ENCODE measurements at places on chromosomes 7 and 10. TPM values are rescaled to one million over a fixed set of nuclear protein-coding genes. Genes with fewer than 3 reads are reported as not detected.

DNA sequence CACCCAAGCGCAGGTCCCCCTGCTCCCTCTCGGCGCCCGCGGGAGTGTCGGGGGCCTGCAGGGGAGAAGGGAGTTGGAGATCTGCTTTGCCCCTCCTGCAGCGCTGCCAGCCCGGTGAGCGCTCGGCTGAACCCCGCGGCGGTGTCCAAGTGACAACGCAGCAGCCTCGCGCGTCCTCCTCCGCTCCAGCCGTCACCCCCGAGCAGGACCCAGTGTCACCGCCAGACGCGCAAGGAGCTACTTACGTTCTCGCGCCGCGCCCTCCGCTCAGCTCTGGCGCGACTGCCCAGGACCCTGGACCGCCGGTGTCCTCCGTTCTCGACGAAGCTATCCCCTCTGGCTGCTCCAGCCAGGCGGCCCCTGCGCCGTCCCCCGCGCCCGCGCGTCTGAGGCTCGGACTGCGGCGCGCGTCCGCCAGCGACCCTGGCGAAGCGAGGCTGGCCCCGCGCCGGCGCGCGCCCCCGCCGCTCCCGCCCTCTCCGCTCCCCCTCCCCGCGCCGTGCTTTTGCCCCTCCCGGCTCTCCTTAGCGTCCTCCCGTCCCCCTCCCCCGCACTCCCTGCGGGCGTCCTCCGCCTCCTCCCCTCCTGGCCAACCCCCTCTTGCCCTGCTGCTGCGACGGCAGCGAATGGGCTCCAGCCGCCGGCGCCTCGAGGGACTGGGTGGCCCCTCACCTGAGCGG, at the start of gene NRCAM:
Gene NRCAM, minus strand, starts transcription at position 439 of the 680 bp plus-strand sequence. CDS start 216,372 bp downstream, outside the sequence.
- no peak within 1 kb of the TSS for H3K27ac ChIP-seq
- no peaks in the 10 kb centered on the region for H3K36me3 ChIP-seq
- H3K4me3 ChIP-seq = peak within 1 kb of the TSS; percentile 68
- peaks cover 58% of the 10 kb centered on the region for H3K27me3 ChIP-seq
- peaks cover 15% of the 10 kb centered on the region for H3K4me1 ChIP-seq
- peak; percentile 45 for DNase-seq

GRCh38 chr7:20798081-20798693, 11.5 kb upstream of the SP8 start:
- H3K27me3 ChIP-seq = peaks cover 53% of the 10 kb centered on the region
- peaks cover 2% of the 10 kb centered on the region for H3K36me3 ChIP-seq
- H3K4me1 ChIP-seq = peaks cover 14% of the 10 kb centered on the region
- no peak overlapping the region for H3K4me3 ChIP-seq

DNA sequence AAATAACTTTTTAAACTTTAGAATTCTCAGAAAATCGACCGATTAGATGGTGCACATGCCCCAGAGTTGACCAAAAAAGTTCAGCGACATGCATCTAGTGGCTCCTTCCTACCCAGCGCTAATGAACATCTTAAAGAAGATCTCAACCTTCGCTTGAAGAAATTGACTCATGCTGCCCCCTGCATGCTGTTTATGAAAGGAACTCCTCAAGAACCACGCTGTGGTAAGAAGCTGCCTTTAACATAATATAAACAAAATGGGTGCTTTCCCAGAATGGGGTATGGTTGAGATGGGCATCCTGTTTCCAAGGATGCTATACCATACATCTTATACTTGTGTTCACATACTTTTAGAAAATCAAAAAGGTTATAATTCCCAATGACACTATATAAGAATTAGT, 24.6 kb downstream of the GLRX3 start:
- H3K4me1 ChIP-seq = peaks cover 18% of the 10 kb centered on the region
- H3K27me3 ChIP-seq = no peaks in the 10 kb centered on the region
- peak; percentile 45 for DNase-seq
- H3K4me3 ChIP-seq = no peak overlapping the region
- no peak overlapping the region for H3K27ac ChIP-seq

DNA sequence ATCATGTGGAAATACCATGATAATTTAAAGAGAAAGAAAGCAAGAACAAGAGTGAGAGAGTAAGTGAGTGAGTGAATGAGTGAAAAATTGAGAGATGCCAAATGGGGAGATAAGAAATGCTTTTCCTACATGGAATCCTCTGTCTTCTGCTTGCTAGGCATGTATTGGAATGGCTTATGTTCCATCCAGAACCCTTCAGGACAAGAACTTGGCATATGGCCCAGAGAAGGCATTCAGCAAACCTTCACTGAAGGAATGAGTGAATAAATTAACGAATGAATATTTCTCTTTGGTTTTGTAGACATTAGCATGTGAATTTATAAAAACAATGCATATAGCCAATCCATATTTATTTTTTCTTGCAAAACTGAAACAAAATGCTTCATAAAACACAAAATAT, 162.2 kb downstream of the LRRTM3 start:
- H3K4me1 ChIP-seq = no peaks in the 10 kb centered on the region
- DNase-seq = no peak
- H3K27me3 ChIP-seq = no peaks in the 10 kb centered on the region
- no peaks in the 10 kb centered on the region for H3K36me3 ChIP-seq

UCN3 gene
- not detected for total RNA-seq

DNA sequence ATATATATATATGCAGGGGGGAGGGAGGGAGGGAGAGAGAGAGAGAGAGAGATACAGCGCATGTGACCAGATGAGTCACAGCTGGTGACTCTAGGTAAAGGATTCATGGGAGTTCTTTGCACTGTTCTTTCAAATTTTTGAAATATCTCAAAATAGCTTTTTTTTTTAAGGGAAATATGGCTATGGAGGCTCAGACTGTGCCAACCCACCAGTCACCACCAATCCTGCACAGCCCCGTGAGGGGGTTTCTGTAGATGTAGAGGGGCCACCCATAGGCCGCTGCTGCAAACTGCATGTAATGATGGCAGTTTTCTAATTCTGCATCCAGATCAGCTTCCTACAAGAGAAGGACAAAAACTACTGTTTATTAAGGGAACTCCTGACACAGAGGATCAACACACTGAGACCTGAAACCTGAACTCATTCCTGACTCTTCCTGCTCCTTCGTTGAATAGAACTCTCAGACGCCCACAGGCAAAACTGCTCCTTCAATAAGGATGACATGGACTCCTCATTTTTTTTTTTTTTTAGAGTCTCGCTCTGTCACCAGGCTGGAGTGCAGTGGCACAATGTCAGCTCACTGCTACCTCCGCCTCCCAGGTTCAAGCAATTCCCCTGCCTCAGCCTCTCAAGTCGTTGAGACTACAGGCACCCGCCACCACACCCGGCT, 17.3 kb downstream of the DAGLB start:
- no peak for DNase-seq
- peaks cover 1% of the 10 kb centered on the region for H3K4me1 ChIP-seq
- no peak overlapping the region for H3K27ac ChIP-seq
- H3K4me3 ChIP-seq = no peak overlapping the region
- H3K27me3 ChIP-seq = no peaks in the 10 kb centered on the region

OR2A1 gene
- total RNA-seq = not detected

CC2D2B gene
- total RNA-seq = 0.21 TPM

SLC13A4 gene
- total RNA-seq = not detected

GRCh38 chr7:15963206-15963605, 276.7 kb upstream of the MEOX2 start:
- H3K27ac ChIP-seq = no peak overlapping the region
- H3K36me3 ChIP-seq = no peaks in the 10 kb centered on the region
- H3K4me1 ChIP-seq = no peaks in the 10 kb centered on the region
- H3K27me3 ChIP-seq = no peaks in the 10 kb centered on the region

GRCh38 chr10:63262430-63263073, 129.4 kb downstream of the NRBF2 start:
- H3K4me3 ChIP-seq = peak overlapping the region; percentile 38
- peaks cover 49% of the 10 kb centered on the region for H3K4me1 ChIP-seq
- no peaks in the 10 kb centered on the region for H3K27me3 ChIP-seq
- DNase-seq = no peak

GRCh38 chr7:36366718-36367560, 22.7 kb upstream of the ANLN start:
- H3K36me3 ChIP-seq = no peaks in the 10 kb centered on the region
- H3K27me3 ChIP-seq = peaks cover 26% of the 10 kb centered on the region
- H3K27ac ChIP-seq = peak overlapping the region; percentile 37

GRCh38 chr10:637771-638195, 51.7 kb downstream of the DIP2C start:
- no peaks in the 10 kb centered on the region for H3K36me3 ChIP-seq
- no peak overlapping the region for H3K4me3 ChIP-seq
- no peak overlapping the region for H3K27ac ChIP-seq
- H3K27me3 ChIP-seq = peaks cover 19% of the 10 kb centered on the region

- H3K36me3 ChIP-seq = peaks cover 1% of the 10 kb centered on the region
- no peak overlapping the region for H3K4me3 ChIP-seq
- no peak for DNase-seq
- H3K27me3 ChIP-seq = no peaks in the 10 kb centered on the region
These were observed 144.0 kb upstream of the ASAH2 start for GRCh38 chr10:50395271-50395670.

DNA sequence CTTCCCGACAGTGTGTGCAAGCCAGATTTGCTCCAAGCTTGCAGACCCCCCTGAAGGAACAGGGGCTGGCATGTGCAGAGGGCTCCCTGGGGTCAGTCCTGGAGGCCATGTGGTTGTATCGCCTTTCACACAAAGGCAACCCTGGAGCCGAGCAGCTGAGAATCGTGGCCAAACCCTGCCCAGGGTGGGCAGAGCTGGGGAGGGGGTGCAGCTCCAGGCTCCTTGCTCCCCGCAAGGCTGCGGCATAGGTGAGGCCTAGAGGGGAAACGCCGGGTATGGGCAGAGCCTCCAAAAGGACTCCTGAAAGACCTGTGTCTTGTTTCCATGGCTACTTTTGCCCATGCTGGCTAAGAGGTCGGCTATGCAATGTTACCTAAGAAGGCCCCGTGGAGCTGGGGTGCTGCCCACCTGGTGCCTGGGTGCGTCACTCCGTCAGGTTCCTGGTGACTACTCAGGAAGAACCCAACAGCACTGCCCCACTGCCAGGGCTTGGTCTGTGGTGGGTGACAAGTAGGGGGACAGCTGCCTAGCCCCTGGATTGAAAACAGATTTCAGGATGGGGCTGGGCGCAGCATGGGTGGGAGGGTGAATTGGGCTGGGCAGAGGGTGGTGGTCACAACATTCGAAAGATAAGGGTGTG, 171.0 kb upstream of the SHH start:
- no peak overlapping the region for H3K27ac ChIP-seq
- H3K4me3 ChIP-seq = no peak overlapping the region

DNA sequence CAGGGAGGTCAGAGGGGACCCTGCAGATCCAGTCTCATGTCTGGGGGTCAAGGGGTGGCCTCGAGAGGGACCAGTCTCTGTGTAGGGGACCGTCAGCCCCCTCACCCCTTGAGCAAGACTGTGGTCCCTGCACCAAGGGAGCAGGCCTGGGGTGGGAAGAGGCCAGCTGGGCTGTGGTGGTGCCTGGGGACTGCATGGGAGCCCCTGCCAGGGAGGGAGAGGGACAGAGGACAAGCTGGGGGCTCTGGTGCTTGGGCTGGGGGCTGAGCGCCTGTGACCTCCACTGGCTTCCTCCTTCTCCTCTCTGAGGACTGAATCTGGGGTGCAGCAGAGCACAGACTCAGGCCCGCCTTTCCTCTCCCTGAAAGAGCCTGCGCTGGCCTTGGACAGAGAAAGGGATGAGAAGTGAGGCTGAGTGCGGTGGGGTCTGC, 771 bp upstream of the PILRB start:
- H3K36me3 ChIP-seq = peaks cover 60% of the 10 kb centered on the region
- H3K27me3 ChIP-seq = no peaks in the 10 kb centered on the region
- peaks cover 23% of the 10 kb centered on the region for H3K4me1 ChIP-seq
- H3K27ac ChIP-seq = peak overlapping the region; percentile 46
- DNase-seq = no peak

- H3K4me1 ChIP-seq = no peaks in the 10 kb centered on the region
- H3K27ac ChIP-seq = no peak overlapping the region
- no peaks in the 10 kb centered on the region for H3K36me3 ChIP-seq
- DNase-seq = no peak
- no peaks in the 10 kb centered on the region for H3K27me3 ChIP-seq
- H3K4me3 ChIP-seq = no peak overlapping the region
These were observed 42.7 kb upstream of the OIT3 start for GRCh38 chr10:72850861-72851260.

GRCh38 chr10:102283488-102283887, 38.2 kb downstream of the GBF1 start:
- DNase-seq = no peak
- peak overlapping the region; percentile 73 for H3K27ac ChIP-seq
- peak overlapping the region; percentile 27 for H3K4me3 ChIP-seq
- peaks cover 73% of the 10 kb centered on the region for H3K4me1 ChIP-seq
- H3K27me3 ChIP-seq = no peaks in the 10 kb centered on the region

- H3K36me3 ChIP-seq = no peaks in the 10 kb centered on the region
- no peak for DNase-seq
- H3K27me3 ChIP-seq = no peaks in the 10 kb centered on the region
These were observed 18.0 kb upstream of the FGFR2 start for GRCh38 chr10:121616291-121616690.
